NB4 (cell line): ENCODE measurements at places on chromosomes 4 and X.
A peak's percentile ranks its signal among the peaks of the same experiment; 100 is the strongest.

DNA sequence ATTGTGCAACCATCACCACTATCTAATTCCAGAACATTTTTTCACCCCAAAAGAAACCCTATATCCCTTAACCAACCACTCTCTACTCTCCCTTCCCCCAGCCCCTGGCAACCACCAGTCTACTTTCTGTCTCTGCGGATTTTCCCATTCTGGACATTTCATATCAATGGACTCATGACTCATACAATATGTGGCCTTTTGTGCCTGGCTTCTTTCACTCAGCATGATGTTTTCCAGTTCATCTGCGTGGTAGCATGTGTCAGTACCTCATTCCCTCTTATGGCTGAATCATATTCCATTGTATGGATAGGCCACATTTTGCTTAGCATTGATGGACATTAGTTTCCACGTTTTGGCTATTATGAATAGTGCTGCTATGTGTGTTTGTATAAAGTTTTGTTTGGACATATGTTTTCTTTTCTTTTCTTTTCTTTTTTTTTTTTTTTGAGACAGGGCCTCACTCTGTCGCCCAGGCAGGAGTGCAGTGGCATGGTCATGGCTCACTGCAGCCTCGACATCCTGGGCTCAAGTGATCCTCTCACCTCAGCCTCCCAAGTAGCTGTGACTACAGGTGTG lies 335.4 kb downstream of the BCOR start:
- no peak for DNase-seq

GRCh38 chrX:9882669-9883446 lies 84.3 kb upstream of the CLDN34 start:
- peak; percentile 58 for DNase-seq

DNA sequence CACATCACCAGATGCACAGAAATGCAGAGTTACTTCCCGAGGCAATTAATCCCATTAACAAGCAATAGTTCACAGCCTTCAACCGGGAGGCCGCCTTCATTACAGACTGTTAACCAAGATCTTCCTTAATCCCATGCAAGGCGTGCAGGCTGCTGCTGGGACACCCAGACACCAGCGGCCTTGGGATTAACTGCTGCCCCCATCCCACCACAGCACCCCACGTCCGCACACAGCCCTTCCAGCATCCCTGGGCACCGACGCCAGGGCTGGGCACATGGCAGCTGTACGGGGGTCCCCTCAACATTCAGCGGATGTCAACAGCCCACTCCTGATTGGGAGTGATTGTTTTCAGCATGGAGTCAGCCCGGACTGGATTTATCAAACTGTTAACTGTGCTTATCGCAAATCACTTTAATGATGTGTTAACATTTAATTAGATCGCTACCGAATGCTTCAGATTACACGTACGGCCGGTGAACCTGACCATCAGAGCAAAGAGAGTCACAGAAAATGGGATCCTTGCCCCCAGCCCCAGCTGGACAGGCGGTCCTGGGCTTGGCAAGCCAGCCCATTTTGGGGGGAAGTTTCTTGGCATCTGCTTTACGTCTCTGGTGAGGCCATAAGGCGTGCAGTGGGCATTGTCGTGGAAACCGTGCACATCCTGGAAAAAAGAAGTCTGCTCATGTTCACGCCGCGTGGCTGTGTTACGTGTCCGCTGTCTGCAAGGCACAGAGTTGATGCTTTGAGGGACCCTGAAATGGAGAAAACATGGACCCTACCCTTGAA lies 126.4 kb downstream of the HMX1 start:
- no peak for DNase-seq

DNA sequence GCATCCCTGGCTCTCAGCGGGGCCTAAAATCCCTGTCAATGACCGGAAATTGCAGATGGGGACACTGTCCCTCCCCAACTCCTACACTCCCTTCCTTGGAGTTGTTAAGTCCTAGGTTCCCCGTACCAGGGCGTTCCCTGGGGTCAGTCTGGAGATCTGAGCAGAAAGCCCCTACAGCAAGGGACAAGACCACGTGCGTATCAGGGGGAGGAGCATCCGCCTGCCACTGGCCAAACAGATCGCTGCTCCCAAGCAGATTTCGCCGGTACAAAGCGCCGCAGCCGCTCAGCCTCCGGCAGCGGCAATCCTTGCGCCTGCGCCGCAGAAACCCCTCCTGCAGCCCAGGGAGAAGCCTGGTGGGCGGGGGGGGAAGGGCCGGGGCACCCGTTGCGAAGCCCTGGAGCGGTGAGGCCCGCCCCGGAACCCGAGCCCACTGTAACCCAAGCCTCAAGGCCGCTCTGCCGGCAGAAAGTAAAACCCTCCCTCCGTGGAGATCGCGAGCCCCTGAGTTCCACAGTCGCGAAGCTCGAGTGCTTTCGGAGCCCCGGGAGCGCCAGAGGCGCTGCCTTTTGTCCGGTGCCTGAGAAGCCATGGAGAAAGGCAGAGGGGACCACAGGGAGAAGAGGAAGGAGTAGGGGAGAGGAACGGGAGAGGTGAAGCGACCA lies 2.7 kb downstream of the CRMP1 start:
- no peak for DNase-seq

- DNase-seq: no peak
Measured at GRCh38 chr4:7892212-7893019, 47.2 kb downstream of the AFAP1 start.

- peak; percentile 61 for DNase-seq
Measured at GRCh38 chrX:16671005-16671404, 21.0 kb downstream of the S100G start.

DNA sequence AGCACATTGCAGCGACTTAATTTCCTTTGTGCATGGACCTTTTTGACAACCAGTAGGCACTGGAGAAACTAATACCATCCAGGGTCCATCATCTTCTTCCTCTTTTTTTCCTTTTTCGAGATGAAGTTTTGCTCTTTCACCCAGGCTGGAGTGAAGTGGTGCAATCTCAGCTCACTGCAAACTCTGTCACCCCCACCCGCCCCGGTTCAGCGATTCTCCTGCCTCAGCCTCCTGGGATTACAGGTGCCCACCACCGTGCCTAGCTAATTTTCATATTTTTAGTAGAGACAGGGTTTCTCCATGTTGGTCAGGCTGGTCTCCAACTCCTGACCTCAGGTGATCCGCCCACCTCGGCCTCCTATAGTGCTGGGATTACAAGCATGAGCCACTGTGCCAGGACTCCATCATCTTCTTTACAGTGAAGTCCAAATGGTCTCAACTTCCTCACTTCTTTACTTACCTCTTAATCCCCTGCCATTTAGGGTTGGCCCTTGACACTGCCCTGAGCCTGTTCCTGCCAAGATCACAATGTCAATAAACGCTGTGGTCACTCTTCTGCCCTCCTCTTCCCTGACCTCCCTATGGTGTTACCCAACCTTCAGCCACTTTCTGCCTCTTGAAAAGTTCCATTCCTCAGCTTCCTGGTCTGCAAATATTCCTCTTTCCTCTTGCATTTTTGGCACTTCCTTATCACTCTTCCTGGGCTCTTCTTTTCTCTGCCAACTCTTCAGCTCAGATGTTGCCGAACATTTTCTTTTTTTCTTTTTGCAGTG lies 119.8 kb upstream of the SLC34A2 start:
- no peak for DNase-seq

DNA sequence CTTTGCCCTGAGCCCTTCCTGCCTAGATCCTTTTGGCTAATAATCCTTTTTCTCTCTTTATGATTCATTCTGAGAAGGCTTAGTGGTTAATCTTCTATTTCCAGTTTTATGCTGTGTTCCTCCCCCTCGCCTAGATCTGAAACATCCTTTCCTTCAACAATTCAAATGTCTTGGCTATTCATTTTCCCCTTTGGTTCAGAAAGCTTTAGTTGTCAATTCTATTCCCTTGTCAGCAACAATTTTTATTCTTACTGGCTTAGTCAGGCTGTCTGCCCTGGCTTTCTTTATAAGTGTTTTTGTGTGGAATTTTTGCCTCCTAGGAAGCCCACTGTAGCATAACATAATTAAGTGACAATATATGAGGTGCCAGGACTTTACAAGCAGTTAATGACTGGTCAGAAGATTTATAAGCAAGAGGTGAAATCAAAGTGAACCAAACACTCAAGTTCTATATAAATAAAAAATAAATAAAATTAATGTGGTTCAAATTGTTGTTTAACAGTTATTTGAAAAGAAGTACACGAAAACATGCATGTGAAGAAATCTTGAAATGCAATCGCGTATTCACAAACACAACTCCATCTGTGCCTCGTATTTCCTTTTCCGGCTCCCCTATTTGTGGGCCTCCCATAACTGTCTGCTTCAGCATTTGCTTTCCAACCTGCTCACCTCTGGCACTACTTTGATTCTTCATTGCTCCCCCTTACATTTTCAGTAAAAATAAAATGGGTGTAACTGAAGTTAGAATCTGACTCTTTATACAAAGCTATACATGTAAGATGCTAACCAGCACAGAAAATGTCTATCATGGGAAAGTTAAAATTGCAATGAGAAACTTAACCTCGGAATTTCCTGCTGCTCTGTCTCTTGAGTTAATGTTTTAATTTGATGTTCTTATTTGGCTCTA lies 235.4 kb downstream of the SPRY1 start:
- DNase-seq: no peak

GRCh38 chr4:555566-556275 lies 20.4 kb downstream of the TMEM271 start:
- DNase-seq: no peak

GRCh38 chr4:173171098-173171497 lies 2.5 kb downstream of the GALNT7 start:
- DNase-seq: peak; percentile 61

DNA sequence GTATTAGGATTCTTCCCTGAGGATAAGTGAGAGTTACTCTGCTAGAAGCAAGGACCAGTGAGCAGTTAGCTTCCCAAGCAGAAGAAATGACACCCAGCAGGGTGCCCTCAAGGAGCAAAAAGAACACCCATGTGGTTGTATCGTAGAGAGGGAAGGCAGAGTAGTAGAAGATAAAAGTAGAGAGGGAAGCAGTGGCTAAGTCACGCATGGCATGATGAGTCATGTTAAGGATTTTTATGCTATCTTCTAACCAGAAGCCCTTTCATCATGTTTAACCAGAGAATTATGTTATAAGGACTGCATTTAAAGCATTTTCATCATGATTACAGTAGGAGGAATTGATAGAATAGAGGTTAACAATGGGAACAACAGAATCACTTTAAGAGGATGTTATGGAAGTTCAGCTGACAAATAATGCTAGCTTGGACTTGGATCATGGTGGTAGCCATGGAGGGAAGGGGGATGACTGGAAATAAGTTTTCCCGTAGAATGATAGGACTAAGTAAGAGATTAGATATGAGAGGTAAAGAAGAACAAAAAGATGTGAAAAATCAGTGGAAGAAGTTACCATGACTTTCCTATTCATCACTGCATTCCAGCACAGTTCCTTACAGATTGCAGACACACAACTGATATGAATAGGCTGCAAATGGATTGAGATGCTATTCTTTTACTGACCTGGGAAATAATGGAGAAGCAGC lies 383.5 kb upstream of the INTU start:
- peak; percentile 35 for DNase-seq

GRCh38 chr4:29037501-29037900 lies 1682.7 kb upstream of the PCDH7 start:
- DNase-seq: no peak

DNA sequence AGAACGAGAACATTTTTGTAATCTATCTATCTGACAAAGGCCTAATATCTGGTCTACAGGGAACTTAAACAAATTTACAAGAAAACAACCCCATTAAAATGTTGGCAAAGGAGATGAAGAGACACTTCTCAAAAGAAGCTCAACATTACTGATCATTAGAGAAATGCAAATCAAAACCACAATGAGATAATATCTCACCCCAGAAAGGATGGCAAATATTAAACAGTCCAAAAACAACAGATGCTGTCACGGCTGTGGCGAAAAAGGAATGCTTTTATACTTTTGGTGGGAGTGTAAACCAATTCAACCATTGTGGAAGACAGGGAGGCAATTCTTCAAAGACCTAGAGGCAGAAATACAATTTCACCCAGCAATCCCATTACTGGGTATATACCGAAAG lies 2284.8 kb downstream of the ARAP2 start:
- no peak for DNase-seq

DNA sequence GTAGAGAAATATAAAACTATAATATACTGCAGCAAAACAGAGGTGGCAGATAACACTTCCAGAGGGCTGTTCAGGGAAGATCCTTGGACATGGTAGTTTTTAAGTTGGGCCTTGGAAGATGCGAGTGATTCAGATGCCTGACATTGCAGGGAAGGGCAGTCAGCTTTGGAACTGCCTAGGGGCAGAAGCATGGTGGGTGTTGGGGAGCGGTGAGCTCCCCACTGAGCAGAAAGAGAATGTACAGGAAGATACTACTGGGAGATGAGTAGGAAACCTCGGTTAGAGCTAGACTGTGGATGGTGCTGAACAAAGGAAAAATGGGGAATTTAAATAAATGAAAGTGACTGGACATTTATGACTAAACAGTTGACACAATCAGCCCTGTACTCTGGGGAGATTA lies 24.9 kb upstream of the SEC24B start:
- DNase-seq: no peak

GRCh38 chrX:115018040-115018647 lies 728 bp upstream of the IL13RA2 start:
- DNase-seq: peak; percentile 8

GRCh38 chrX:45862801-45863200 lies 662.1 kb upstream of the DIPK2B start:
- DNase-seq: no peak

- no peak for DNase-seq
Measured at GRCh38 chrX:56766554-56767347, 37.7 kb downstream of the NBDY start.

- DNase-seq: no peak
Measured at GRCh38 chr4:8721621-8722020, 129.1 kb downstream of the CPZ start.

DNA sequence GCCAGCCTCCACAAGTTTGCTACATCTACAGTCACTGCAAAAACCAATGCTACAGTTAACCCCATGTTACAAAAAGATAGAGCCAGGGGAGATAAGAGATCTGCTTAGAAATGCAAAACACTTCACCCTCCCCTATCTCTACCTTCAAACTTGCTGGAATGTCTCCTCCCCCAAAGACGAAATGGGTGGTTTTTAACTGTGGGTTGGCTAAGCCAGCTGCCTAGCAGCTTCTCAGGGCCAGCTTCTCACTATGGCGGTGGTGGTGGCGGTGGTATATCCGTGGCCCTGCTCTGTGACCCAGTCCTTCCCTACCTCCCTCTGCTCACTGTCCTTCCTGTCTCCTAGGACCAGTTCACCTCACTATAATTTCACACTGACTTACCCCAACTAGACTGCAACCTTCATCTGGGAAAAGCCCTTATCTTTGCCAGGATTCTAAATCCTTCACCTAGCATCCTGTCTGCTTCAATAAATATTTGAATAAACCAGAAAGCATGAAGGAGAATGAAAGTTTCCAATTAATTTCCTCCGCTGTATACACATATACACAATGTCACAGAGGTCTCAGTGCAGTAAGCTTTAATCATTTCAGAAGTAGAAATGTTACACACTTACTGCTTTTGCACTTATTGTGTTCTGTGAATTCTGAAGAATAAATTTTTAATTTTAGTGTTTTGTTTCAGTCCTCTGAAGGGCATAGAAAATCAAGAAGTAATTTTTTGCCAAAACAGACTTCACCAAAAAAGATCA lies 46.3 kb downstream of the SH3KBP1 start:
- DNase-seq: peak; percentile 82

DNA sequence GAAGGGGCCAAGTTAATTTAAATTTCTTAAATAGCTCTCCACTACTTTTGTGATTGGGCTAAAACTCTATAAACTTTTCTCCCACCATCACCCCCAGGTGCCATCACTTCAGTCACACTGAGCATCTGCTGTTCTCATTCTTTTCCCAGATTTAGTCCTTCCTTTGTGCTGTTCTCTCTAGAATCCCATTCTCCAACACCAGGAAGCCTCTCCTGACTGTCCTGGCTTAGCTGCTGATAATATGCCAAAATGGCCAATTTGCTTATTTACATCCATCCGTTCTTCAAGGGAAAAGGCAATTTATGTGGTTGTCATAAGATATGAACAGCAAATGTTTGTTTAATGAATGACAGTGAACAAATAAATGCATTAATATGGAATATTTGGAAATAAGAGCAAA lies 44.1 kb downstream of the FGFBP1 start:
- no peak for DNase-seq
